ENCODE measurements at places on chromosomes 6 and 20. TPM values are rescaled to one million over a fixed set of nuclear protein-coding genes. Genes with fewer than 3 reads are reported as not detected.

USP49 gene
- 1.8 TPM for total RNA-seq

CRISP3 gene
- total RNA-seq, result not detected

SPTLC3 gene
- 0.26 TPM for total RNA-seq

MOXD1 gene
- not detected for total RNA-seq

ARMH2 gene
- total RNA-seq, result 4.7 TPM

IRF4 gene
- total RNA-seq, result 8.6 TPM

MOG gene
- total RNA-seq, result not detected

KIF6 gene
- total RNA-seq, result not detected

BANF2 gene
- total RNA-seq, result not detected

LY6G6F gene
- not detected for total RNA-seq

EPPIN gene
- total RNA-seq, result not detected

PMEPA1 gene
- total RNA-seq, result 8.1 TPM

SLC32A1 gene
- not detected for total RNA-seq

TMEM200A gene
- 1.2 TPM for total RNA-seq

SRF gene
- total RNA-seq, result 25.0 TPM

CLPSL1 gene
- not detected for total RNA-seq

RIPPLY2 gene
- total RNA-seq, result not detected

CEP57L1 gene
- 5.7 TPM for total RNA-seq

ACOT13 gene
- 12.5 TPM for total RNA-seq

NMBR gene
- not detected for total RNA-seq

OPN5 gene
- total RNA-seq, result not detected

Data from CD4-positive, alpha-beta memory T cell (primary cell).